Activated T-helper 2 cell treated with anti-CD3 and anti-CD28 coated beads, Interferon-gamma antibody, Interleukin-2, Interleukin-4, amounts not matched to agents 10 μg/mL and 5 μg/mL and 100 μg/mL, durations not matched to agents 14 hours and 24 hours and 36 hours (primary cell): ENCODE measurements at places on chromosomes 12 and 14.

- no peak for DNase-seq
Observed at GRCh38 chr14:68177728-68178127, 358.1 kb downstream of the RAD51B start.

- DNase-seq, result no peak
Observed at GRCh38 chr12:2403221-2403976, 350.6 kb downstream of the CACNA1C start.

- no peak for DNase-seq
Observed at GRCh38 chr14:77889971-77890442, 90.1 kb downstream of the ADCK1 start.

GRCh38 chr14:76975051-76975450 lies 53.5 kb downstream of the IRF2BPL start:
- DNase-seq, result no peak

- no peak for DNase-seq
Observed at GRCh38 chr12:75754698-75755097, 243.3 kb upstream of the KRR1 start.

DNA sequence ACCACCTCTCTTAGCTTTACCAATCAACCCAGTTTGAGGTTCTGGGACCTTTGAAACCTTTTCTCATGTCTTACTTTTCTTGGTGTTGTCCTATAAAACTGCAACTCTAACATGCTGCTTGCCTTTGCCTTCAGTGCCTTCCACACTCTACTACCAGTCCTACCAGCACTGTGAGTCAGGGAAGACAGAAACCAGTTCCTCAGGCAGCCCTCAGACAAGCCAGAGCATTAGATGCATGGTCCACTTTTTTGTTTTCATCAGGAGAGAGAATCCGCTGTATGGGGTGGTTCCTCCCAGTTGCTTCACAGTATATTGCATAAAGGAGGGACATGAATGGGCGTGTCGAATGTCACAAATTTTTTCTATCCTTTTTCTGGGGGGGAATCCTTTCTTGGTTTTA lies 17.3 kb upstream of the KLRB1 start:
- DNase-seq, result no peak

DNA sequence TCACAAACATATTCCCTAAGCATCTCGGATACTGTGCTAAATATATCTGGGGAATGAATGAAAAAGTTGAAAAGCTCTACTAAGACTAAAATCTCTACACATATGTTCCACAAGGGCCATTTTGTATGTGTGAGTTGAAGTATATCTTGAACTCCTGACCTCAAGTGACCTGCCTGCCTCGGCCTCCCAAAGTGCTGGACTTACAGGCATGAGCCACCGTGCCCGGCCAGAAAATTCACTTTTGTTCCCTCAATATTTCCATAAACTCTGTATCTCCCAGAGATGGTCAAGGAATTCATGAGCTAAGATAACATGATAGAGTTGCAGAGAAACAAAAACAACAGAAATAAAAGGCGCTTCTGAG lies 1.5 kb upstream of the TUBA1C start:
- no peak for DNase-seq

GRCh38 chr12:124517260-124518050 lies 50.0 kb downstream of the NCOR2 start:
- DNase-seq, result no peak

DNA sequence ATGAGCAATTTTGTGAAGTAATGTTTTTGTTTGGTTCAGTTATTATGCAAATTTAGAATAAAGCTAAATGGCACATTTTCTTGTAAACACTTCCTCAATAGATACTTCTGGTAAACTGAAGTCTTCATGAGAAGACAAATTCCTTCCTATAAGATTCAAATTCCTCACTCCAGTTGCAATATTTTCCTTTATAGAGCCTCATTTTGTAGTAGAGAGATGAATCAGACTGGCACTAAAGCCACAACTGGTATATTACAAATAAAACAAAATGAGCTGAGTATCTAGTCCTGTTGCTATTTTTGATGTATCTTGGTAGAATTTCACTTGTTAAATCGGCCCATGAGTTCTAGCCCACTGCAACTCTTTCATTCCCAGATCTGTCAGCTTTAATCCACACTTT lies 5.5 kb downstream of the LGR5 start:
- DNase-seq, result no peak

GRCh38 chr14:103740991-103741689 lies 25.5 kb downstream of the ZFYVE21 start:
- DNase-seq, result no peak

DNA sequence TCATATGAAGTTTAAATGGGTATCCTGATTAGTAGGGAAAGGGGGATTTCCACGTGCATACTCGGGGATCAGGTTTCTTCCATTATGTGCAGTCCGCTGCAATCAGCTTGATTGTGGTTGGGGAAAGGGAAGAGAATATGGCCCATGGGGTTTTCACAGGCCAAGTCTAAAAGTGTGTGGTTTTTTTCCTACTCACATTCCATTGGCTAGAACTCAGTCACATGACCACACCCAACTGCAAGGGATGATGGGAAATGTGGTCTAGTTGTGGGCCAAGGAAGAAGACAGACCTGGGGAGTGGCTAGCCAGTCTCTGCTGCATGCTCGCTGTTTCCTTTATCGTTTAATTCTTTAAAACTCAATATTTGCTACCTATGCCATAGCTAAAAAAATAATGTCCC lies 105.1 kb downstream of the PRIMA1 start:
- no peak for DNase-seq

- peak; percentile 62 for DNase-seq
Observed at GRCh38 chr12:48936379-48936979, 11.2 kb upstream of the FKBP11 start.

DNA sequence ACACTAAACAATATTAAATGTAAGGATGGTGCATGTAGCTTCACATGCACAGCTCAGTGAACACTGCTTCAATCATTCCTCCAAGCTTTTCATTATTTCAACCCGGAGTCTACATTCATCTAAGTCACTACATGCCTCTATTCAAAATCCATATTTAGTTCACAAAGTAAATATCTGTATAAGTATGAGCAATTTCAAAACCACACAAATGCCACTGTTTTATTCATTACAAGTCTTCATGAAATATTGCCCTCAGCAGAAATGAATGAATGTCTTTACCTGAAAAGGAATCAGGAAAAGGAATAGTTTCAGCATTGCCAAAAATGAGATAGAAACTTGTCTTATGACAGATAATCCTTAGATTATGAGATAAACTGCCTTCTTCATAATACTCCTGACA lies 149.4 kb downstream of the SLC38A4 start:
- no peak for DNase-seq

DNA sequence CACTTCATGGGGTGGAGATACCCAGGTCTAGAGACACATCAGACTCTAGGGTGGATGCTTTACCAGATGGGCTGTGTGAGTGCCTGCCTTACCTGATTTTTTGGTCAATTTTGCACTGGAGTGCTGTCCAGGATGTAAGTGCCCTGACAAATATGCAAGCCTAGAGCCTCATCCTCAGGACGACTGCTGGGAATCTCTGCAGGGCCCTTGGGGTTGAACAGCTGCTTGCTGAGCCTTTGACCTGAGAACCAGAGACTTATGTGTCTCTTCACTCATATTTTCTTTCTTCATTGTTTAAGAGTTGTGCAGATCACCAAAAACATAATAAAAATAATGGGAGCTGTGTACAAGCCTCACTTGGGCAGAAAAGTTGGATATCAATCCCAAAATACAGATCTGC lies 551.5 kb upstream of the ATP2B1 start:
- DNase-seq, result no peak

GRCh38 chr12:90167518-90168208 lies 459.0 kb upstream of the ATP2B1 start:
- DNase-seq, result no peak

- DNase-seq, result no peak
Observed at GRCh38 chr14:29925736-29926135, 1.9 kb downstream of the PRKD1 start.

DNA sequence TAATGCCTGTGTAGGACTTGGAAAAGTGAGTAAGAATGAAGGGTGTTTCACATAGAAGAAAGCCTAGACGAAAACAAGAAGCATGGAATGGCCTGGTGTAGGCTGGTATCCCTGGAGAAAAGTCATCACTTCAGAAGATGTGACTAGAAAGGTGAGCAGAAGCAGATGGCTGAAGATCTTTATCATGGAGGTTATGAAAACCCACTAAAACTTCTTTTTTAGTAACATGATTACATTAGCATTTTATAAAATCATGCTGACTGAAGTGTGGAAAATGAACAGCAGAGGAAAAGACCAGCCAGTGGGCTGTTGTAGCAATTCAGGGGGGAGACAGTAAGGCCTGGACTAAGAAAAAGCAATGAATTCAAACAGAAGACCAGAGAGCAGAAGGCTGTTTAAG lies 114.5 kb upstream of the G2E3 start:
- DNase-seq, result no peak

GRCh38 chr14:59282378-59282765 lies 93.9 kb downstream of the DAAM1 start:
- DNase-seq, result no peak

- DNase-seq, result no peak
Observed at GRCh38 chr14:85853996-85854526, 324.1 kb downstream of the FLRT2 start.

DNA sequence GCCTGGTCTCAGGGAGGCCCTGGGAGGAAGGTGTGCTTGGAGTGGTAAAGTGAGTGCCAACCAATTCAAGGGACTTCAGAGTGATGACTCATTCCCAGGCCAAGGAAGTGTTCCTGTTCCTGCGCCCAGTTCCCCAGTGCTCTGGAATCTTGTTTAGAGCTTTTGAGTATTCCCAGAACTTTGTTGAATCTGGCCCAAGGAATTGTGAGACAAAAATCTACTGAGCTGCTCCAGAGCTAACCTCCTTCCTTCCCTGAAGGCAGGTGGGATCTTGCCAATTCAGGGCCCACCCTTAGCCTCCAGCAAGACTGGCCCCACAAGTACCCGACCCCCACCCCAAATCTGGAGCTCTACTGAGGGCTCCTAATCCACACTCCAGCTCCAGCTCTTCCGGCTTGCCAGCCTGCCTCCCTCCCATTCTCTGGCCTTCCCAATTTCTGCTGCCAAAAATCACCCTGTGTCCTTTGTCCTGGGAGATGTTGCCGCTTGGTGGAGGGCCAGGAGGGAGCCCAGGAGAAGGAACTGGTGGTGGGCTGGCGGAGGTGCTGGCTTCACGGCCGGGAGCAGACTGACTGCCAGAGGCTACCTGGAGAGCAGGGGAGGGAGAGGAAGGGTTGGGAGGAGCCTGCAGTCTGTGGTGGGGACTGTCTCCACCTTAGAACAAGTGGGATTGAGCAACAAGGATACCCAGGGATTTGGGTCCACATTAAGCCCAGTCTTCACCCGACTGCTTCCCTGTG lies 2.0 kb upstream of the ATN1 start:
- no peak for DNase-seq
